ENCODE measurements at places on chromosomes 6 and 20.

- DNase-seq, result no peak
Measured at GRCh38 chr20:46791722-46792416, 82.4 kb downstream of the SLC2A10 start.

DNA sequence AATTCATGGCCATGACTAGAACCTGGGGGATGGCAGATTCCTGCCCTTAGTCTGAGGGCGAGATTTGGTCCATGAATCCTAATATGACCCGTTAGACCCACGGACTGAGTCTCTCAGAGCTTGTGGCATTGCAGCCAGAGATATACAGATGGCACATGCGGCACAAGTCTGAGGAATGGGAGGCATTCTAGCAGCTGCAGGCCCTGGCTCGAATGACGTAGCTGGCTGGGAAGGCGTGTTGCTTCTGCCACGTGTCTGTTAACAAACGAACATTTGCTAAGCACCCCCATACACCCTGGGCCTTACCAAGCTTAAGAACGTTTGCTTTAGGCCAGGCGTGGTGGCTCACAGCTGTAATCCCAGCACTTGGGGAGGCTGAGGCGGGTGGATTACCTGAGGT lies 68.0 kb downstream of the CD164 start:
- DNase-seq, result no peak

GRCh38 chr20:45781391-45781931 lies 10.2 kb downstream of the WFDC3 start:
- DNase-seq, result no peak

- DNase-seq, result no peak
Measured at GRCh38 chr6:43674291-43674690, 13.3 kb downstream of the MRPS18A start.

- DNase-seq, result no peak
Measured at GRCh38 chr6:151705993-151706733, 101.3 kb upstream of the ESR1 start.

GRCh38 chr20:38569747-38570525 lies 11.1 kb upstream of the ADIG start:
- peak; percentile 77 for DNase-seq

- DNase-seq, result no peak
Measured at GRCh38 chr20:53524589-53525312, 68.9 kb downstream of the ZNF217 start.

DNA sequence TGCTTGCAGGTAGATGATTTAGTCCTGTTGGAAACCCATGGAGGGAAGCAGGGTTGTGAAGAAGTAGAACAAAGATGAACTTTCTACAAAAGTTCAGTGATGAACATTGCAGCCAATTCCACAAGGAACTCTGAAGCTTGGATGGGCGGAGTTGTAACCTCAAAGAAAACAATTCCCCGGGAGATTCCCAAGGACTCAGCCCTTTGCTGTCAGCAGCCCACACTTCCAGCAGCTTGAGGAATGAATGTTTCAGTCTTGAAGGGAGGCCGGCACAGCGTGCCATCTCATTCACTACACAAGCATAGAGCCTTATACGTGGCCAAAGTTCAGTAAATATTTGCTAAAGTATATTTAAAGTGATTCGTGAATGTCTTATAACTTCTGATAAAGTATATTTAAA lies 269.4 kb downstream of the NKAIN2 start:
- DNase-seq, result no peak

GRCh38 chr6:46528961-46529750 lies 37.9 kb upstream of the RCAN2 start:
- DNase-seq, result no peak
